ENCODE measurements at places on chromosomes 2 and 18. TPM values are rescaled to one million over a fixed set of nuclear protein-coding genes. Genes with fewer than 3 reads are reported as not detected.

GRCh38 chr2:120884472-120885290 is 149.0 kb downstream of the GLI2 start:
- no peak for DNase-seq

DNA sequence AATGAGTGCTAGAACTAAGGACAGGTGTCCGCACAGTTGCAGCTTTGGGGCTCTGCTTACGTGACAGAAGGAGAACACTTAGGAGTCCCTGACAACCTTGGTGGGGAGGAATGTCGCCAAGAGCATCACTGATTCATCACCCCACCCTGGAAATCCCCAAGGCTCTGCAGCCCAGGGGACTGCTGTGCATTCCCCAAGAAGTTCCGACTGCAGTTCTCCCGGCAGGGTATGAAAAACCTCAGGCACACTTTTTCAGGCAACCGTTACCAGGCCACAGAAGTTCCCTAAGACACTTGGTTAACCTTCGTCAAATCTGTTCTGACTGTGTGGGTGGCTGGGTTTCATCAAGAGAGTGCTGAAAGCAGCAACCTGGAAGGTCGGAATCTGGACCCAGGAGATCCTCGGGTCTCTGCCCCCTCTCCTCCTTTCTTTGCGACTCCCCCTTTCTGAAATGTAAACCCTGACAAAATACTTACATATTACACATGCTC is 192.1 kb upstream of the CXCR4 start:
- DNase-seq = no peak

- DNase-seq = peak; percentile 45
Measured at GRCh38 chr2:196660244-196660643, 20.7 kb downstream of the CCDC150 start.

DNA sequence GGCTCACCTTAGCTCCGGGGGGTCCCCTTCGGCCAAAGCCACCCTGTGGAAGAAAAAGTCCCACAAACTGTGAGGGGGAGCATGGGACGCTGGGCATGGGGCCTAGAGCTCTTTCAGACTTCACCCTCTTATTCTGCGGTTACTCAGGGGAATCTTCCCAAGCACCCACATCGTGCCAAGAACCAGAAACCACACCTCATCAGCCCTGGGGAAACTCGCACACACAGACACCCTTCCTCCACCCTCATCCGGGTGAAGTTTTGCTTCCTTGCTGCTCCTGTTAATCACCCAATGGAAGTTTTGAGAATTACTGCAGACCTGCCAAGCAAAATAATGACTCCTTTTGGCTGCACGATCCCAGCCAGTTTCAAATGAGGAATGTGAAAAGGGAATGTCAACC is 59.1 kb downstream of the COL6A3 start:
- DNase-seq = peak; percentile 70

- DNase-seq = no peak
Measured at GRCh38 chr18:38884050-38884449, 1318.5 kb upstream of the CELF4 start.

DNA sequence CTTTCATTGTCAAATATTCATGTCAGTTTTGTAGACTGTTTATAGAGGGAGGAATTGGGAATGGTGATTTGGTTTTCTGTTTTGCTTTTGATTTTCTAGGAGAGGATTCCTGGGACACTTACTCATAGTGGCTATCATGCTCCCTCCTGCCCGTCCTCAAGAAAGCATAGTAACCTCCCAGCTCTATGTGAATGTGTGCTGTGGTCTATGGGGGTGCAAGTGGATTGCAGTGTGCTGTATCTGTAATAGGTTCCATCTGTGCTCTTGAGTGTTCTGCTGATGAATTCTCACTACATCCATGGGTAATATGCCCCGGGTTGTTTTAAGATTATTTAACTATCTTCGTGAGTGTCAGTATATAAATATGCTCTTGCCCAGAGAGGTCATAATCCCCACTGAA is 811.3 kb downstream of the CNTNAP5 start:
- peak; percentile 45 for DNase-seq

DNA sequence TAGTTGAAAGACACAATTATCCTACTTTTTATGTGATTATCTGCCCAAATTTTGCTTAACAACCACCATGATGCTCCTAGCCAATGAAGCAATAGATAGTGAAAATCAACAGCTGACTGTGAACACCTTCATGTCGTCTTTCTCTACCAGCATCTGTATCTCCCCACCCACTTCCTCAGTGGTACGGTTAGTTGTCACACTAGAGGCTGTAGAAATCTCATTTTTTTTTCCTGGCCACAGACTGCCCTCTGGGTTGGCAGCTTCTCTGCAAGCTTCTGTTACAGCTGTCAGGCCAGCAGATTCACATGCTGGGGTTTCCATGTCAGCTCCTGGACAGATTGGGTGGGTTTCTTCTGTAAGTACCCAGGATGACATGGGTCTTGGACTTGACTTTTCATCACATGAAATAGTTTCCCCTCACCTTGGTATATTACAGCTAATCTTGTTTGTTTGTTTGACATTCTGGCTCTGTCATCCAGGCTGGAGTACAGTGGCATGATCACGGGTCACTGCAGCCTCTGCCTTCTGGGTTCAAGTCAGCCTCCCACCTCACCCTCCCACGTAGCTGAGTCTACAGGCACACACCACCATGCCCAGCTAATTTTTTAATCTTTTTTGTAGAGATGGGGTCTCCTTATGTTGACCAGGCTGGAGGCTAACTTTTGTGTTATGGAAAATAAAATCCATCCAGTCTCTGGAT is 24.3 kb downstream of the STAT4 start:
- no peak for DNase-seq

- DNase-seq = no peak
Measured at GRCh38 chr2:64318476-64318748, 135.6 kb upstream of the LGALSL start.

GRCh38 chr2:71507476-71507875 is 54.1 kb downstream of the DYSF start:
- DNase-seq = no peak

DNA sequence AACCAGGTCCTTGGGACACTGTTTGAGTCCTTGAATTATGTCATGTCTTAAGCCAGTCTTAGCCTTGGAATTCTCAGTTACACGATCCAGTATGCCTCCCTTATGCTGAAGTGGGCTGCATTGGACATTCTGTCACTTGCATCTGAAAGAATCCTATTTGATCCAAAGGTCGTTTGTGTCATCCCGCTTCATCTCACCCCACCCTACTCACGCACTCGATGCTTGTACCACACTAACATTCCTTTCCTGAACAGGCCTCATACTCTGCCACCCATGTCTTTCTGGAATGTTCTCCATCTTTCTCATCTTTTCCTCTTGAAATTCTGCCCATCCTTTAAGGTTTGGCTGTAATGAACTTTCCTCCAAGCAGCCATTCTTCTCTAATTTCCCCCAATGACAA is 27.9 kb upstream of the ZFP36L2 start:
- no peak for DNase-seq

DNA sequence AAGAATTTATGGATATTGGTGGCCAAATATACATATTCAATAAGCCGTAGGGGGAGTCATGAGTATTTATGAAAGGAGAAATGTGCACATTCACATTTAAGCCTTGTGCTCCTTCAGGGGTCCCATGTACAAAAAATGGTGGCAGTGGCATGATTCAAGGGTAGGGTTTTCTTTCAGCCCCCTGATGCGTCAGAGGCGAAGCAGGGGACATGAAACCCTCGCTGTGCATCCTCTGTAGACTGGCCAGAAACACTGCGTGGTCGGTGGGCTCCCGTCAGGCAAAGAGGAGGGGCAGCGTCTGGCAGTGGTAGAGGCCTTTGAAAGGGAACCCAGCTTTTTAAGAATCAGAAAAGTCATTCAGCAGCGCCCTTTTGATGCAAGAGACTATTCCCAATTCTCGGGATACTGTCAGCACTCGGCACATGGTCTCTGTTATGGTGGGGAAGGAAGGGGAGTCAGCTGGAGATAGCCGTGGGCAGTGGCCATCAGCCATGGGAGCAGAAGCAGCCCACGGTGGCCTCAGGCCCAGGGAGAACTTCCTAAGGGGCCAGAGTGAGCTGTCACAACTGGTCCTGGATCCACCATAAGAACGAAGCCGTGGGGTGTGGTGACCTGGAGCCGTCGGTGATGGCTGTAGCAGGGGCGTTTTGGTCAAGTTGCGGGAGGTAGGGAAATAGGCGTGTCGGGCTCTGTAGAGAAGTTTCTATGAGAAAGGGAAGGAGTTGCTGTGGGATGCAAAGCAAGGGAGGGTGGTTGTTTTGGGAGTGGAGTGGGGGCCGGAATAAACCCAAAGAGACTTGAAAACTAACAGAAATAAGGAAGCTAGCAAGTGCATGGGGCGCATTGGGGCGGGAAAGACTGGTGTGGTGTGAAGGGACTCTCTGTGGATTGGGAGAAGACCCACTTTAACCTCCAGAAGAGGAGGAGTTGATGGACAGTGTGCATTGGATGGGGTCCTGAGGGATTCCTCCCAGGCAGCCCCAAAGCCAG is 95.6 kb downstream of the SH3BP4 start:
- no peak for DNase-seq

DNA sequence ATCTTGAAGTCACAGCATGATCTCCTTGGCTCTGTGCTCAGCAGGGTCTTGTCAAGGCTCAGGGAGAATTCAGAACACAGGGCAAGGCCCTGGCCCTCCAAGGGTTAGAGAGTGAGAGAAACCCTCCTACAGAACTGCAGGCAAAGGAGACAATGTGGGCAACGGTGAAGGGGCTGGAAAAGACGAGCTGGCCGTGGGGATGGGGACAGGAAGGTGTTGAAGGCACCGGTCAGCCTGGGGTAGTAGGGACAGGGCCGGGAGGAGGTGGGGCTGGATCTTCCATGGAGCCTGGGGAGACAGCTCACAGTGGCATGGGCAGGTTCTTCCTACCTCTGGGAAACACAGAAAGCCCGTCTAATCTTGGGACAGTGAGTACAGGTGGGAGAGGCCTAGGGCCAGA is 92.2 kb upstream of the MCFD2 start:
- DNase-seq = no peak

DNA sequence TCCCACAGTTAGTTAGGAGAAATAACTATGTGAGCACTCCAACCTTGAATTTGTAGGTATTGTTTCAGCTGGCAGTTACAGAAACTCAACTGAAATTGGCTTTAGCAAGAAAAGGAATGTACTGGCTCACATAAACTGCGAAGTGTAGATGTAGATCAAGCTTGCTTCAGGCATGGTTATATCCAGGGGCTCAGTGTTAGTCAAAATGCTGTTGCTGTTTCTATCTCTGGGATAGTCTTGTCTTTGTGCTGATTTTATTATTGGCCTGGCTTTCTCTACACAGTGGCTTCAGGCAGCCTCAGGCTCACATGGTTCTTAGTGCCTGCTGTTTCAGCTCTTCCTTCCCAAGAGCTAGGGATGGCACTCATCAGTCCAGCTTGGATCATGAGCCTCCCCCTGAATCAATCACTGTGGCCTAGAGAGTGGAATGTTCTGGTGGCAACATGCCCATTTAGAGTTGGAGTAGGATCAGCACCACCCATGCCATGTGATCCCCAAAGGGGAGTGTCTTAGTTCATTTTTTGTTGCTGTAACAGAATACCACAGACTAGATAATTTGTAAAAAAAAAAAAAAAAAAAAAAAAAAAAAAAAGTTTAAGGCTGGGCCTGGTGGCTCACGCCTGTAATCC is 69.1 kb upstream of the FOXI3 start:
- DNase-seq = peak; percentile 5

DNA sequence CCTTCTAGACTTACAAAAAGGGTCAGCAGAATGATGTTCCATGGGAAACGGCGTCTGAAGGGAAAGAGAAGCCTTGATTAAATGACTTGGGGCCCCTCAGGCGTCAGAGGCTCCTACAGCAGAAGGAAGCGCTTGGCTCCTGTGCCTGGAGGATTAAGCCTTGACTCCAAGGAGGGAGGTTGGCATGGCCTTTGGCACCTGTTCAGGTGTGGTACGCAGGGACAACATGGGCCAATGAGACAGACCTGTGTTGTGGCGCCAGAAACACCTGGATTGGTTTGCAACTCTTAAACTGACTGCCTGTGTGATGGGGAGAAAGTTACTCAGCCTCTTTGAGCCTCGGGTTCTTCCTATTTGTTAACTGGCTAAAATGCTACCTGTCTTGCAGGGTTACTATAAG is 7.6 kb downstream of the PNKD start:
- DNase-seq = no peak

DNA sequence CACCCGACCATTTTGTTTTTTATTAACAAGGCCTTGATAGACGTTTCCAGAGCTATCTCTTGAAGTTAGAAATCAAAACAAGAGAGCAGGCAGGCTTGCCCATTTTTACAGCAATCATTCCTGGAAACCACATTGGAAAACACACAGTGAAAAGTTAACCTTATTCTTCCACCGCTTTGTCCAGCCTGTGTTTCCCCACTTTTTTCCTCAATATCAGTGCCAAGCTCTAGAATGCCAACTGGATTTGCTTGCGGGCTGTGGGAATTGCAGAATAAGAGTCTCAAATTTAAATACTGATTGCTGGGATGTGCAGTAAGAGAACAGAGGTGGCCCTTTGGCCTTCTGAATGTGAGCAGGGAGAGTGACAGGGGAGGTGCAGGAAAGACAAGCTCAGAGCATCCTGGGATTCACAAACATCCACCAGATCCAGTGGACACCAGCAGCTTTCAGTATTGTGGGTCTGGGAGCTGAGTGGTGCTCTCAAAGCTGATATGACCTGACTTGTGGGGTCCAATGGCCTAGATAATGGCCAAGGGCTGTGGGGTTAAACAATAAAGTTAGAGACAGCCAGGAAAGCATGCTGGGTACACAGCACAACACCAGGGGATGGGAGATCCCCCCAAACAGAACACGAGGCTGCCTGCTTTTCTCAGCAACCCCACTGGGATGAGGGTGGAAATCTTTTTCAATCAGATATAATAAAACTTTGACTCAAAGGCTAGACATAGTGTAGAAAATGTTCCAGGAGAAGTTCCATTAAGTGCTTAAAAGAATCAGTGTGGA is 15.5 kb downstream of the CYP1B1 start:
- no peak for DNase-seq

DNA sequence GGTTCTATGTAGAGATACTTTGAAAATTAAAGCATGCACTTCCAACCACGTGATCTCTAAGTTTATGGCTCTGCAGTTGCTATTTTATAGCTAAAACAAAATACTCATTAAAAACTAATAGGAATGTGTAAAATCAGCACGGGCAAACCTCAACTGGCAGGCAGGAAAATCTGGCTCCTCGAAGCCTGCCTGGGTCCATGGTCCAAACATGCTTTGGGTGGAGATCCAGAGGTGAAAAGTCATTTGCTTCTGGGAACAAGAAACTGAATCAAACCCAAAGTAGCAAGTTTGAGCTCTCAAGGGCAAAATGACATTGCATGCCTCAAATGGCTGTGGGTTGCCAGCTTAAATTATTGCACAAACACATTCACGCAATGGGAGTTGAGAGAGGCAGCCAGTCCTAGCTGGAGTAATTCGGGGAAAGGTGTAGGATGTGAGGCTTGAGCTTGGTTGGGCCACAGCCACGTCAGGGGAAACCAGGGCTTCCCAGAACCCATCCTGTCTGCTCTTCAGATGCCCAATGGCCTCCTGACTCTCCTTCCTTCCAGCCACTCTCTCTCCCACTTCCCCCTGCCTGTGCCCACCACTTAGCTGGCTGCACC is 75.2 kb upstream of the LCLAT1 start:
- no peak for DNase-seq

GRCh38 chr2:204779771-204780170 is 234.5 kb downstream of the PARD3B start:
- DNase-seq = no peak

Gene RGPD5
- total RNA-seq = 8.6 TPM

Gene C2orf66
- not detected for total RNA-seq

Gene TRIM43
- not detected for total RNA-seq

Gene DSG2
- total RNA-seq = 12.7 TPM
